ENCODE measurements at places on chromosomes 5 and 9. TPM values are rescaled to one million over a fixed set of nuclear protein-coding genes. Genes with fewer than 3 reads are reported as not detected.

GPR150 gene
- total RNA-seq: 0.22 TPM

ROR2 gene
- under 0.01 TPM for total RNA-seq

- DNase-seq: no peak
These were observed 151.4 kb downstream of the TLE1 start for GRCh38 chr9:81537964-81538363.

- DNase-seq: no peak
These were observed 312.9 kb downstream of the DEPDC1B start for GRCh38 chr5:60387051-60387440.
